Non-pigmented ciliary epithelial cell (primary cell): ENCODE measurements at places on chromosomes 2 and 18.

- no peak for DNase-seq
These were observed 44.2 kb upstream of the DSC1 start for GRCh38 chr18:31206787-31207381.

GRCh38 chr18:50093366-50094064 lies 101.4 kb downstream of the MYO5B start:
- DNase-seq: no peak

DNA sequence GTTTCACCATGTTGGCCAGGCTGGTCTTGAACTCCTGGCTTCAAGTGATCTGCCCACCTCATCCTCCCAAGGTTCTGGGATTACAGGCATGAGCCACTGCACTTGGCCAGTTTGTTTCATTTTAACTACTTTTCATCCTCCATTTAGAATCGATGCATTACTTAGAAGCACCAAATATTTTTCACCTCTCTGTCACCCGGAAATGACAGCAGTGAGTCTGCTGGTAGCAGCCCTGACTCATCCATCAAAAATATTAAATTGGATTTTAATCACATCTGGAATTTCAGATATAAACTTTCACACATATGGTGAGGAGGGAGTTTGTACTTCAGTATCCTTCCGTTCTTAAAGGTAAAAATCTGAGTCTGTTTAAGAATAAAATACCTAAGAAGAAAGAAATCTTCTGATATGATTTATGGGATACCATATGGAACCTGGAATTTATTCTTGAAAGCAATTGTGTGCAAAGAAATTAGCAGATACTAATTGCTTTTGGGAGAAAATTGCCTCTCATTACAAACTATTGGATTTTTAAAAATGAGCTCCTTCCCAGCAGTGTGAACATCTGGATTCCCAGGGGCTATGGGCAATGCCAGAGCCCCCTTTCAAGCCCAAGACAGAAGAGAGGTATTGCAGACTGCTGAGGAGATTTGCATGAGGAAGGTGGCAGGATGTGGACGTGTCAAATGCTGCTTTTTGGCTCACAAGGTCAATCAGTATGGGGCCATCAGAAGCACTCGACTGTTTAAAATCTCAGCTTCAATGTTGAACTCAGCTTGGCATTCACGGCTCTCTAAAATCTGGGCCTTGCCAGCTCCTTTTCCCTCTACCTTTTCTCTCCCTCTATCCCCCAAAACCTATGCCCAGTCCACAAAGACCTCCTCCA lies 279.5 kb upstream of the SIX2 start:
- no peak for DNase-seq

GRCh38 chr2:147512206-147512605 lies 332.6 kb upstream of the ACVR2A start:
- DNase-seq: no peak

- DNase-seq: no peak
These were observed 224.1 kb downstream of the SS18 start for GRCh38 chr18:25866331-25866730.

DNA sequence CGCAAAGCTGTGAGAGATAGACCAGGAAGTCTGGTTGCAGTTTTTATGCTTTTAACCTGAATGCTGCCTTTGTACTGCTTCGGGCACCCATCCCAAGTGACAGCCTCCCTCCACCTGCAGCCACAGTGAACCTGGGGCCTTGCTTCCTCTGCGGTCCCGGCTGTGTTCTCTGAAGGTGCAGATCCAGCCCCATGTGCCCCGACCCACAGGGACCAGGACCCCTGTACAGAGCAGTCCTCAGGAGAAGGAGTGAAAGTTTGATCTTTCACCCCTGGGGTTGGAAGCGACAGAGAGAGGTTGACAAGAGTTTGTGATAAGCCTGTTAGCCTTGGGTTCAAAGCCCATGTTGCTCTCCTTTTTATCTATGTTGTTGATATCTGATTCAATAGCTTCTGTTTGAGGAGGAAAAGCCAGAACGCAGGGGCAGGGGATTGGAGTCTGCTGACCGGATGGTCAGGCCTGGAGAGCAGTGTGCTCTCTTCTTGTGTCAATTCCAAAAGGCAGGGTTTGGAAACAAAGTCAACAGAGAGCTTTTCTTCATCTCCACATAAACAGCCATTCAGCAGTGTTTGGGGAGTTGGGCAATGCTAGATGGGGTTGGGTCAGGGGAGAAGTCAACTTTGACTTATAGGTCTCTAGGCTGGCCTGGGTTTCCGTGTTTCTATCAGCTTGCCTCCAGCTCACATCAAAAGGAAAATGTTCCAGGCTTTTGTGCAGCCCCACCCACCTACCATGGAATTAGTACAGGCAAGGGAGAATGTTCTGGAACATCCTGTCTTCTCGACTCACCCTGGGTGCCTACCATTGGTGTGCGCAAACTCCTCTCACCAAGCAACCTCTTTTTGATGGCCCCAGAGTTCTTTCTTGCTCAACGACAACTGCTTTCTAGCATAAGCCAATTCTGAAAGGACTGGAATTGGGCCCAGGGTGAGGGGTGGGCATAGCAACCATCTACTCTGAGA lies 214.9 kb downstream of the ALPK2 start:
- DNase-seq: no peak

DNA sequence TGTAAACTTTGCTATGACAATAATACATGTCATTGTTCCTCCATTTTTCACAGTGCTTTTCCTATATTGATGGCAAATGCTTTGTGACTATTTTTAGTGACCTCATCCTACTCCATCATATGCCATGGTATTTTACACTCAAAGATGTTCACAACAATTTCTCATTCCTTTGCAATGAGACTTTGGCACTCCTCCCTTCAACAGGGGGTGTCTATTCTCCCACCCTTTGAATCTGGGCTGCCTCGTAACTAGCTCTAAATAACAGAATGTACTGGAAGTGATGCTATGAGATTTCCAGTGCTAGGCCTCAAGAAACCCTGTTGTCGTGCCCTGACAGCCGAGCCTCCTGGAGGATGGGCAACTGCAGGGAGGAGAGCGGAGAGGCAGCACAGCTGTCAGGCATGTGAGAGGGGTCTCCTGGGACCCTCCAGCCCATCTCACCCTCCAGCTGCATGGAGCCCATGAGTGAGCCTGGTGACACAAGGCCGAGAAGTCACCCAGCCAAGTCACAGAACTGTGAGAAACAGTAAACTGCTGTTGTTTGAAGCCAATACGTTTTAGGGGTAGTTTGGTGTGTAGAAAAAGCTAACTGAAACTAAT lies 103.1 kb upstream of the APCDD1 start:
- no peak for DNase-seq

DNA sequence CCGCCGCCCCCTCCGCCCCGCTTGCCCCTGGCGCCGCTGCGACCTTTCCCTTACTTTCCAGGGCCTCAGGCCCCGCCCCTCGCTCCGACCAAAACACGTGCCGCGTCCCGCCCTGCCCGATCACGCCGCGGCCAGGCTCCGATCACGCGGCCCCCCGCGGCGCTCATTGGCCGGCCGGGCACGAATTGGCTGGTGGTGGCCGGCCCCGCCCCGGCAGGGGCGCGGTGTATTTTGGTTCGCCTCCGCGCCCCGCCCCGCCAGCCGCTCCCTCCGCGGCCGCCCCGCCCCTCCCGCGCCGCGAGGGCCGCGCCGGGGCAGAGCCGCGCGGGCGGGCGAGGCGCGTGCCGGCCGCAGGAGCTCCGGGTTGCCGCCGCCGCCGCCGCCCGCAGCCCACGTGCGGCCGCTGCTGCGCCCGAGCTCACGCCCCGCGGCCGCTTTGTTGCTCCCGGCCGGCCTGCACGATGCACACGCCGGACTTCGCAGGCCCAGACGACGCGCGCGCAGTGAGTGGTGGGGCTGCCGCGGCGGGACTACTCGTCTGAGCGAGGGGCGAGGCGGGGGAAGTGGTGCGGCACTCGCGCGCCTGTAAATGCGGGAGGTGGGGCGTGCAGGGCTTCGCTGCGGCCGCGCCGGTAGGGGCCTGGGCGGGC lies at the start of gene KLF11:
Gene KLF11, plus strand, starts transcription at position 295 of the 650 bp plus-strand sequence. Its CDS starts 167 bp downstream, at position 462.
- DNase-seq: no peak

DNA sequence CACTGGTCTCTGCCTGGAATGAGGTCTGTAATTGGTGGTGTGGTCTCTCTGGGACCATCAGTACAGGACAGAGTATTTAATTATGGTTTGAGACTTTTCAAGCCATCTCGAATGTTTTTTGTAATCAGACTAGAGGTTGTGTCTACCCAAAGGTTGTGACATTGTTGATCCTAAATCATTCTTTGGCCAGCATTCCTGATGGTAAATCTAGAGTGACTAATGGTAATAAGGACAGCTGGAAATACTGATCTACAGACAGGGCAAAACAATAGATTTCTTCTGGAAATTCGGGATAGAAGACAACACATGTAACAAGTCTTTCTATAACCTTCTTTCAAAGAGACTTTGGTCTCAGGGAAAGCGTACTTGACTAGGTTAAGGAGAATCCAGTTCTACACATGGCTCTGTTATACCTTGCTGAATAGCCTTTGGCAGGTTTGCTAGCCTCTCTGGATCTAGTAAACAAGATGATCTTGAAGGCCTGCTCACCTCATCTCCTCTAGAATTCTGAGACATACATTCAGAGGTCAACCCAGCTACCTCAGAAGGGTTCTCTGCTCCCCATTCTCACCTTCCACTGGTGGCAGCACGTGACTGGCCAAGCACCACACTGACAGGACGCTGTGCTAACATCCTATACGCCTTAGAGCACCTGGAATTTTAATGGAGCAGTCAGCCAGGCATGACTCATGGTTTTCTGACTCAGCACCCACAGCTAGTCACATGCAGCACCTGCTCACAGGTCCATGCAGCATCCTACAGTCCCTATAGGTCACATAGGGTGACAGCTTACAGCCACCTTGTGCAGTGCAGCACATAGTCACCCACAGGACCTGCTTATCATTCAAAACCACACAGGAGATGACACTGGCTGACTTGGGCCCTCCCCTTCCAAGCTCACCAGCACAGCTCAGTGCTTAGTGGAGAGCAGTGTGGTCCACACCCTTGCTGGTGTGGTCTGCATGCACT lies 12.2 kb downstream of the PLB1 start:
- no peak for DNase-seq

- no peak for DNase-seq
These were observed 100.4 kb upstream of the CD226 start for GRCh38 chr18:70047931-70048603.

- DNase-seq: no peak
These were observed 10.4 kb downstream of the HOXD8 start for GRCh38 chr2:176139661-176140512.

GRCh38 chr2:28997847-28998735 lies 17.0 kb downstream of the TOGARAM2 start:
- DNase-seq: no peak

DNA sequence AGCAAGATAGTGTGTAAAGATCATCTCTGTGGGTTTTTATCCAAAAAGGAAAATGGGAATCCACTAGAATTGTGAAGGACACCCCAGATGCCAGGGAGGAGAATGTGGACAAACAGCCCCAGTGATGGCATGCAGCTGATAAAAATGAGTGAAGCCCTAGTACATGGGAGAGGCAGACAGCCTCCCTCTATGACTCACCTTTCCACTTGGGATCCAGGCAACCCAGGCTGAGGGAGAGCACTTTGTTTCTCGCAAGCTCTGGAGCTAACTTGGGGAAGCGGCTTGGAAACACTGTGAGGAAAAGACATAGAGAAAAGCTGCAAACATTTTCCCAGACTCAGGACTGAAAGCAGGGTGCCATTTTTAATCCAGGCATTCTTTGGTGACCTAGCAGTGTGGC lies 5.3 kb upstream of the FLACC1 start:
- DNase-seq: peak; percentile 18

- no peak for DNase-seq
These were observed 73.8 kb upstream of the ST8SIA5 start for GRCh38 chr18:46830633-46831032.
